ENCODE measurements at places on chromosomes 1 and 21.
A peak's percentile ranks its signal among the peaks of the same experiment; 100 is the strongest.

GRCh38 chr1:83931658-83932253, 67.2 kb downstream of the TTLL7 start:
- peak; percentile 63 for DNase-seq

DNA sequence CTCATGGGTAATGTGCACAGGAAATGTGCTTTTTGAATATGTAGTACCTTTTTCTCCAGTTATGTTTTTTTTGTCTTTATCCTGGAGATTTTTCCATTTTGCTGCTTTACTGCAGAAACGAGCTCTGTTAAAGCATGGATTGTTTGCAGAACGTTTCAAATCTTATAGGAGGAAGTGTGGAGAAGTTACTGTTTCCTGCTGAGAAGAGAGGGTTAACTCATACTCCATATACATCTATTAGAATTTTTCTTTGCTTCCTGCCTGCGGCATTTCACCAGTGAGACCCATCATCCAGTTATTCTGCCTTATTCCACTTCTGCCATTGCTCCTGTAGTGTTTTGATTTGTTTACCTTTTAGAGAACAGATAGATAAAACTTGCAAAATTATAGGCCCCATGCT, 2.0 kb downstream of the RPRD2 start:
- peak; percentile 44 for DNase-seq

- no peak for DNase-seq
Observed at GRCh38 chr1:172457479-172458130, 13.7 kb upstream of the PIGC start.

GRCh38 chr1:47756006-47756405, 241.2 kb downstream of the TRABD2B start:
- no peak for DNase-seq

DNA sequence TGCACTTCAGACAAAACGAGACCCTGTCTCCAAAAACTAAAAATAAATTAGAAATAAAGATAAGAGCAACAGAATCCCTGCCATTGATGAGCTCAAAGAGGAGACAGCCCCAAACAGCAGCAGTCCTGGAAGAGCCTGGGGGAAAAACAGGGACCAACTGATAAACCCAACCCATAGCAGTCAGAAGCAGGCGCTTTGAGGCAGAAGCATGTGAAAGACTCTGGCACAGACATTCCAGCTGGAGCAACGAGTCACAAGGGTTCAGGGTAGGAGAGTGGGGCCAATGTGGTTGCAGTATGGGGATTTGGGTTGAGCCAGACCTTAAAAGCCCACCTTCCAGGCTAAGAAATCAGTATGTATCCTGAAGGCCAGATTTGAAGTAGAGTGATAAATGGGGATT, 78.5 kb downstream of the MPZL1 start:
- peak; percentile 24 for DNase-seq

GRCh38 chr1:76128096-76128495, 53.5 kb downstream of the ST6GALNAC3 start:
- no peak for DNase-seq

DNA sequence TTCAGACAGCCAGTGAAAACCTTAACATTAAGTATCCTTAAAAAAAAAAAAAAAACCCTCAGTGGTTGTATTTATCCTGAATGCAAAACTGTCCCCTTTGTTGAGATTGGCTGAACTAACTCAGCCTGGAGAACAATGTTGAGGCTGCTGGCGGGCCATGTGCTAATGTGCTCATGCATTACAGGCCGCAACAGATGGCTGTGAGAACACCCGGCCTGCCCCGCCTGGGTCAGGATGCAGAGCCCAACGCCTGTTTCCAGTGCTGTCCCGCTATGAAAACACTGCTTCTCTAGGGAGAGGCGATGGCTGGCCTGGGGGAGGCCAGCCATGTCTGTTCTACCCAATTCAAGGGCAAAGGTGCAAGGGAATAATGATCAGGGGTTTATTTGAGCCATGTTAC, 13.8 kb downstream of the OLIG2 start:
- no peak for DNase-seq

DNA sequence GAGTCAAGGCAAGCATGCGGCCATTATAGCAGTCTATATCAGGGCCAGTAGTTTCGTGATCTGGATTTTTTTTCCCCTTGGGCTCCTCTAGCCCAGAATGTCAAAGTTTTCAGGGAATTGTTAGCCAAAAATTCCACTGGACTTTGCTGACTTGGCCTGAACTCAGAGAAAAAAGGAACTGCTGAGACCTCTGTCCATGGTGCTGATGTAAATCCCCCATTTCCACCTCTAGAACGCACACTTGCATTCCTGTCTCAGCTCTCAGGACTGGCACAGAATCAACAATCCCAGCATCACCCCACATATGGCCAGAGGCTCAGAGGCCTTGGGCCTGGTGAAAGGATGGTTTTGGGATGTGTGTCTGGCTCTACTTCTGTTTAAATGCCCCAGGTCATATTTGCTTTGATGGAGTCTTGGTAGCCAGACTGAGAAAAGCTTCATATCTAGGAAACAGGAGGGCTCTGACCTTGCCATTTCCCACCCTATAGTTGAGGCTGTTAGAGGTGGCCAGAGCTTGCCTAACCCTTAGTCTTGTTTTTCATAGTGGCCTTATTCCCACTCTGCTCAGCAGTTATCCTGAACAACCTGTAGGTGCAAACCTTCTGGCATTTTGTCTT, 16.9 kb upstream of the EFCAB14 start:
- peak; percentile 81 for DNase-seq

GRCh38 chr21:42652527-42653230, 742 bp upstream of the PDE9A start:
- DNase-seq, result peak; percentile 40

DNA sequence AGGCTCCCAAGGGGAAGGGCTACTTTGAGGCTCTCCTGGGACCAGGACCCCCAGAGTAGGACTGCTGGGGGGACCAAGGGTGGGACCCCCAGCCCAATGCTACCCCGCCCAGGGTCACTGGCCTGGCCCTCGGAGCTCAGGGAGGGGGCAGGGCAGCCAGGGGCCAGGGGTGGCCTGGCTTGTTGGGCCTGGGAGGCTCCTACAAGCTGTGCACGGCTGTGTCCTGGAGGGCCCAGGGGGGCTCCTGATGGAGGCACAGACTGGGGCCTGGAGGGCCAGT, 2.2 kb downstream of the HES4 start:
- DNase-seq, result no peak

DNA sequence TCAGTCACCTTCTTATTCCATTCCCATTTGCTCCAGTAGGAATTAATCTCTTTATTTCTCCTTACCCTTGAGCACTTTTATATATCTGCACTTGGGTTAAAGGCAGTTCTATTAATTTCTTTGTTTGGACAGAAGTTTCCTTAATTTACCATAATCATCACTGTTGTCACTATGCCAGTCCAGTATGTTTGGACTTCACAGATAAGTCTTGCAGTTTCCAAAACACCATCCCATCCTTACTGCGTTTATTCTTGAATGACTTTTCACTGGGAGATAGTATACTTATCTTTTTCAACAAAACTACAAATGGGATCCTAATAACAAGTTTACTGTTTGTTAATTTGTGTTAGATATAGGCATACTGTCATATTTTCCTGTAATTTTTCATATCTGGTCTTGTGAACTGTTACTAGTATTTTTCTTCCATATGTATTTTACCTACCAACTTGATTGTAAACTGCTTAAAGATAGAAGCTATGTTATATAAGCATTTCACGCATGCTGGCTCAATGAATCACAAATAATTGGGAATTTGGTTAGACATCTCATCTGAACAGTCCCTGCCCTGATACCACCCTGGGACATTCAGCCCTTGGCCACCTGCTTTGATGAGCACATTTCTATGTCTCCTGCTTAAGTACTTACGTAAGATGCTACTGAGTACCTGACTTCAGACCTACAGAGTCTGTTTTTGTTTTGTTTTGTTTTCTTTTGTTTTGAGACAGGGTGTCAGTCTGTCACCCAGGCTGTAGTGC, 78.2 kb downstream of the OLFML2B start:
- peak; percentile 47 for DNase-seq

- peak; percentile 62 for DNase-seq
Observed at GRCh38 chr1:147600119-147601111, 59.1 kb downstream of the BCL9 start.

- no peak for DNase-seq
Observed at GRCh38 chr1:35640380-35641232, 720 bp downstream of the PSMB2 start.

DNA sequence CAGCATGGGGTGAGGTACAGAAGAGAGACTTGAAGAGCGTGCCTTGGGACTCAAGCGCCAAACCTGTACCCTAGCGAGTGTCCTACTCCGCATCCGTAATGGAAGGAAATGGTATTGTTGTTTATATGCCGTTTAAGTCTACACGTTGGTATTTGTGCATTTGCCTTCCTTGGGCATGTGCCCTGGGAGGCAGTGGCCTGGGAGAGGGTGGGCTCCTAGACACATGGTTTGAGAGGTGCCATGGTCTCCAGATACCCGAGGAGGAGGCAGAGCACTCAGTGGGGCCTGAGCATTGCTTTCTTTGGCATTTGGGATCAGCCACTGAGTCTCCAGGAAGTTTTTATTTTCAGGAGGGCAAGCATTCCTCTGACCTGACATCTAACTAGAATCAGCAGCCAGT, 6.5 kb downstream of the ZNF672 start:
- no peak for DNase-seq

GRCh38 chr1:165884009-165884689, 56.7 kb downstream of the UCK2 start:
- no peak for DNase-seq

- DNase-seq, result no peak
Observed at GRCh38 chr1:170578359-170578758, 46.4 kb downstream of the GORAB start.

GRCh38 chr1:201142011-201142848, 12.0 kb downstream of the TMEM9 start:
- DNase-seq, result no peak

- DNase-seq, result peak; percentile 37
Observed at GRCh38 chr1:46480959-46481646, 8.5 kb upstream of the DMBX1 start.

DNA sequence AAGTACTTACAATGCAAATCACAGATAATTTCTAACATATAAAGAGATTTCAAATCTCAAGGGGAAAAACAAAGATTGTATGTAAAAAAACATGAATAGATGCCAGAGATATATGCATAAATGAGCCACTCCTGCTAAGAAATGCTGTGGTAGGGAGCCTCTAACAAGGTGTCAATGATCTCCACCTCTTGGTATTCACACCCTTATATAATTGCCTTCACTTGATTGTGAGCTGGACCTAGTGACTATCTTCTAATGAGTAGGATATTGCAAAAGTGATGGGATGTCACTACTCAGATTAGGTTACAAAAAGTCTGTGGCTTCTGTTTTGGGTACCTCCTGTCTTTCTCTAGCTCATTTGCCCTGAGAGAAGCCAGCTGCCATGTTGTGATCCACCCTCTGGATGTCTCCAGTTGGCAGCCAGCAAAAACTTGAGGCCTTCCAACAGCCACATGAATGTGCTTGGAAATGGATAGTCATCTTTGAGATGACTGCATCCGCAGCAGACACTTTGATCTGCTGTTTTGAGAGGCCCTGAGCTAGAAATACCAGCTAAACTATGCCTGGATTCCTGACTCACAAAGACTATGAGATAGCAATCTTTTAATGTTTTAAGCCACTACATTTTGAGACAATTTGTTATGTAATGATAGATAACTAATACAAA, 196.1 kb upstream of the FGGY start:
- DNase-seq, result peak; percentile 88

- DNase-seq, result no peak
Observed at GRCh38 chr1:182672487-182672836, 11.9 kb downstream of the RGS8 start.

GRCh38 chr1:246801241-246802020, 77.2 kb downstream of the SCCPDH start:
- no peak for DNase-seq

All from EH (cell line).